Endothelial cell (in vitro differentiated cells): ENCODE measurements at places on chromosomes 7 and 10. TPM values are rescaled to one million over a fixed set of nuclear protein-coding genes. Genes with fewer than 3 reads are reported as not detected.

Gene EPDR1
- 11.7 TPM for total RNA-seq

DNA sequence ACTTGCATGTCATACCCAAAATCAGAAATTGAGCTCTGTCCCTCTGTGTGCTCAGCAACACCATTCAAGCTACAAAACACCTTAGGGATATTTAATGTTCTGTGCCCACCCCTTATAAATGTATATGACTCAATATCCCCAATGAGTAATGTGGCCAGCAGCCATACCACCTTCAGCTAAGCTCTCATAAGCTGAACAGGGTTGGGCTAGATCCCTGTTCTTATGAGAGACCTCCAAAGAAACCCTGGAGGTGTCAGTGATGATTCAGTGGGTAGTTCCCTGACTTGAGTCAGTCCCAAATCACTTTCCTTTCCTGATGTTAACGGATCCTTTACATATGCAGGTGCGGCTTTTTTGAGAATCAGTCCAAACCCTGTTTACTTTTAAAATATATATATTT is 253.8 kb downstream of the CREB5 start:
- peaks cover 15% of the 10 kb centered on the region for H3K4me1 ChIP-seq
- H3K27me3 ChIP-seq, result peaks cover 2% of the 10 kb centered on the region
- no peak overlapping the region for H3K4me3 ChIP-seq
- H3K27ac ChIP-seq, result no peak overlapping the region

Gene NOLC1
- total RNA-seq, result 43.2 TPM

Gene SPDYE18
- not detected for total RNA-seq

GRCh38 chr10:18504161-18504560 is 147.2 kb downstream of the NSUN6 start:
- no peak overlapping the region for H3K27ac ChIP-seq
- peaks cover 2% of the 10 kb centered on the region for H3K27me3 ChIP-seq
- no peaks in the 10 kb centered on the region for H3K4me1 ChIP-seq
- no peak for DNase-seq
- H3K36me3 ChIP-seq, result no peaks in the 10 kb centered on the region
- H3K4me3 ChIP-seq, result no peak overlapping the region

DNA sequence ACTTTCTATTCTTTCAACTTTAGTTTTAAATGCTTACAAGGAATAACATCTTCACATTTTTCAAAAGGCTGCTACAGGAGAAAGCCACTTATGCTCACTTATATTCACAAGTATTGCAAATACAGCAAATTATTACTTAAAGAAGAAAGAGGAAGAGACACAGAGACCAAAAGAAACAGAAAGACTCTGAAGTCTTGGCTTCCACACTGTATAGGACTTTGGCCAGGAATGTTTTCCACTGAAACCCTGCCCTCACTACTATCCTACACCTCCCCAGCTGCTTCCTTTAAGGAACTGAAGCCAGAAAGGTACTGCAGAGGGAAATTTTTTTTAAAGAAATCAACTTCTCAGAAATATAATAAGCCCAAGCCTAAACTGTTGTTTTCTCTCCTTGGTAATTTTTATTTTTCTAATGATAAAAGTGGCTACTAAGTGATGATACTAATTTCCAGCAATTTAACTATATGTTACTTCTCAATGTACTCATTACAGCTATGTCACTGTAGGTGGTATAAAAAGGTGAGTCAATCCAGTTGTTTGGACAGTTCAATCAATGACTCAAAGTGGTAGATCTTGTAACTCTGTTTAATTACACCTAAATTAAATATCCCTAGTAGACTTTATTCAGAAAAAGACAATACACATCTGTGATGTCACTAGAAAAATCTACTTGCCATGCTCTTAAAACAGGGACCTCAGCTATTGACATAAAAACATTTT is 231.6 kb downstream of the GRM8 start:
- peaks cover 3% of the 10 kb centered on the region for H3K27me3 ChIP-seq
- no peak for DNase-seq
- H3K4me3 ChIP-seq, result no peak overlapping the region
- no peaks in the 10 kb centered on the region for H3K4me1 ChIP-seq

Gene TAS2R5
- total RNA-seq, result 1.9 TPM
